Central memory CD8-positive, alpha-beta T cell (primary cell): ENCODE measurements at places on chromosomes 1 and 21.

GRCh38 chr1:159686599-159687299 is 27.6 kb downstream of the CRP start:
- no peak overlapping the region for H3K4me3 ChIP-seq
- no peak overlapping the region for H3K27ac ChIP-seq
- H3K4me1 ChIP-seq, result no peaks in the 10 kb centered on the region
- H3K36me3 ChIP-seq, result no peaks in the 10 kb centered on the region

- H3K36me3 ChIP-seq, result peaks cover 26% of the 10 kb centered on the region
- peak; percentile 21 for DNase-seq
- peaks cover 35% of the 10 kb centered on the region for H3K4me1 ChIP-seq
- H3K4me3 ChIP-seq, result peak overlapping the region; percentile 100
- H3K27ac ChIP-seq, result peak overlapping the region; percentile 100
Measured at GRCh38 chr1:204507317-204508105, 8.7 kb upstream of the MDM4 start.

- no peaks in the 10 kb centered on the region for H3K4me1 ChIP-seq
- no peak for DNase-seq
- no peaks in the 10 kb centered on the region for H3K27me3 ChIP-seq
- H3K36me3 ChIP-seq, result no peaks in the 10 kb centered on the region
Measured at GRCh38 chr1:173506437-173506836, 29.3 kb downstream of the PRDX6 start.

- H3K27me3 ChIP-seq, result no peaks in the 10 kb centered on the region
- H3K36me3 ChIP-seq, result no peaks in the 10 kb centered on the region
- H3K4me3 ChIP-seq, result no peak overlapping the region
- DNase-seq, result no peak
- H3K4me1 ChIP-seq, result no peaks in the 10 kb centered on the region
Measured at GRCh38 chr1:216076751-216077150, 346.5 kb downstream of the USH2A start.

GRCh38 chr1:9539829-9540550 is 725 bp downstream of the SLC25A33 start:
- H3K27ac ChIP-seq, result peak overlapping the region; percentile 62
- H3K4me1 ChIP-seq, result peaks cover 32% of the 10 kb centered on the region
- peaks cover 6% of the 10 kb centered on the region for H3K36me3 ChIP-seq
- DNase-seq, result peak; percentile 41
- H3K27me3 ChIP-seq, result no peaks in the 10 kb centered on the region
- peak overlapping the region; percentile 79 for H3K4me3 ChIP-seq

GRCh38 chr21:34630536-34631143 is 15.7 kb upstream of the RCAN1 start:
- peak; percentile 27 for DNase-seq
- H3K36me3 ChIP-seq, result no peaks in the 10 kb centered on the region
- H3K4me3 ChIP-seq, result no peak overlapping the region

DNA sequence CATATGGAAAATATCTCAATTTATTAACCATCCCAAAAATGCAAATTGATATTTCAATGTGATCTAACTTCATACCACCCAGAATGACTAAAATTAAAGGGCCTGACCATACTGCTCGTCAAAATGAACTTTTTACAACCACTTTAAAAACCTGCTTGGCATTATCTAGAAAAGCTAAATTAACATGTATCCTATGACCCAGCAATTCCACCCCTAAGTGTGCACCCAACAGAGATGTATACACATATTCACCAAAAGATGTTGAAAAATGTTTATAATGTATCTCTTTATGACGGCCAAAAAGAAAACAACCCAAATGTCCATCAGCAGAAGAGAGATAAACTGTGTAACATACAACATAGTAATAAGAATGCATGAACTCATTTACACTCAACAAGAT is 1.6 kb upstream of the BCAR3 start:
- H3K36me3 ChIP-seq, result no peaks in the 10 kb centered on the region
- no peak overlapping the region for H3K27ac ChIP-seq
- DNase-seq, result no peak
- H3K27me3 ChIP-seq, result peaks cover 52% of the 10 kb centered on the region
- peaks cover 11% of the 10 kb centered on the region for H3K4me1 ChIP-seq
- no peak overlapping the region for H3K4me3 ChIP-seq

DNA sequence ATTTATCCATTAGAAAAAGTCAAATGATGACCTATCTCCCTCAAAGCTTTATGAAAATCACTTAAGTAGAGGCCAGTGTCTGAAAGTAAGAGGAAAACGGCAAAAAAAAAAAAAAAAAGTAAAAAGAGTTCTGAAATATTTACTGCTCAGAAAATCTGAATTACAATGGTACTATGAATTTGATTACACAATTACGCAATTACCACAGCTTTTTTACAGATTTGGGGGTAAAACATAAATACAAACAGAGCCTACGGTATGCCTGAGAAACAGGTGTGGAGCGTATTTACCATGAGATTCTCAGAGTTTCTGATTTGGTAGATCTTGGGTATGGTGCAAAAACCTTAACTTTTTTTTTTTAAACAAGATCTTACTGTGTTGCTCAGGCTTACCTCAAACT is 15.9 kb upstream of the FBXO28 start:
- no peak overlapping the region for H3K4me3 ChIP-seq
- H3K36me3 ChIP-seq, result peaks cover 2% of the 10 kb centered on the region
- DNase-seq, result no peak

- H3K27ac ChIP-seq, result no peak overlapping the region
- H3K4me1 ChIP-seq, result peaks cover 46% of the 10 kb centered on the region
- H3K27me3 ChIP-seq, result no peaks in the 10 kb centered on the region
- no peak for DNase-seq
- H3K36me3 ChIP-seq, result peaks cover 60% of the 10 kb centered on the region
Measured at GRCh38 chr1:244843148-244843978, 7.9 kb downstream of the COX20 start.

GRCh38 chr1:174954671-174955669 is 44.8 kb upstream of the CACYBP start:
- DNase-seq, result no peak
- peaks cover 8% of the 10 kb centered on the region for H3K36me3 ChIP-seq
- no peak overlapping the region for H3K27ac ChIP-seq
- no peaks in the 10 kb centered on the region for H3K27me3 ChIP-seq

DNA sequence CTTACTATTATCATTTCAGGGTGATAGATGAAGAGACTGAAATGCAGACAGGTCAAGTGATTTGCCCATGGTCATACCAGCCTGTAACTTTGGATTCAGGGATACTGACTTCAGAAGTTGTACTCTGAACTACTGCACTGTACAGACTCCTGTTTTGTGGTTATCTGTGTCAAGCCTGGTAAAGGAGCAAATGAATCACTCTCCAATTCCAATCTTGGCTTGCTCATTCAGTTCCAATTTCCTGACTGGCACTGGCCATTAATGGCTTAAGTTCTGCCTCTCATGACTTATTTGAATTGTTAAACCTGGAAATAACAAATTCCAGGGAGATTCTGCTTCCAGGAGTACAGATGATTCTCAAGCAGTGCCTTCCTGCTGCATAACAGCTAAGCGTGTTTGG is 45.4 kb upstream of the PLD5 start:
- no peak overlapping the region for H3K4me3 ChIP-seq
- no peaks in the 10 kb centered on the region for H3K27me3 ChIP-seq
- H3K27ac ChIP-seq, result no peak overlapping the region
- no peaks in the 10 kb centered on the region for H3K36me3 ChIP-seq

DNA sequence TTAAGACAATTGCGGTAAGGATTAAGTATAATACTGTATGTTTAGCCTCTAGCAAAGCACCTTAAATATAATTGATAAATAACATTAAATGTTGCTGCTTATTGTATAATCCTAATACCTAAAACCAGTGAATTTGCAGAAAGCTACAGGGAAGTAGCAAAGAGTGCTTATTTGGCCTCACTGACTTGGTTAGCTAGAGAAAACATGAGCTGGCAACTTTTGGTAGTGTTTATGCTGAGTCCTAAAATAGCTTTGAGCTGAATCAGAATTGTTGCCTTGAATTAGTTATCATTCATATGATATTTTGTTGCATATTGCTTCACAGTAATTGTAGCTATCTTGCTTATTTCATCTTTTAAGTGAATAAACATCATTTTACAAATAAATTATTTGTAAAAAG is 3.5 kb downstream of the TRIM67 start:
- peaks cover 58% of the 10 kb centered on the region for H3K27me3 ChIP-seq
- no peak overlapping the region for H3K27ac ChIP-seq
- no peaks in the 10 kb centered on the region for H3K4me1 ChIP-seq
- no peak for DNase-seq
- no peak overlapping the region for H3K4me3 ChIP-seq
- H3K36me3 ChIP-seq, result no peaks in the 10 kb centered on the region

DNA sequence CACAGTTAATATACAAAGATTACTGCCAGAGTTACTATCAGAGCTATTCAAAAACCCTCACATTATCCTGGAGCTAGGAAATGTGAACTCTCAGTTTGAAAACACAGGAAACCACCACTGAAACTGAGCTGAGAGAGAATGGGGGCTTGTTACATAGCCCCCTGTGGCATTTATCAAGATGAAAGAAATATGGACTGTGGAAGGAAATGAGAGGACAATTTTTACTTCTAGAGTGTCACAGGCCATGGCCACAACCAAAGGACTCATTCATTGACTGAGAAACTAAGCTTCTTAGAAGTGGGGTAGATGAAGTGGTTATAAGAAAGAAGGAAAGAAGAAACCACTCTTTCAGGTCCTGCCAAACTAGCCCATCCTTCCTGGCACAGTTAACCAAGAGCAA is 25.3 kb downstream of the DSTYK start:
- H3K27ac ChIP-seq, result peak overlapping the region; percentile 20
- H3K36me3 ChIP-seq, result peaks cover 8% of the 10 kb centered on the region
- no peaks in the 10 kb centered on the region for H3K27me3 ChIP-seq
- DNase-seq, result no peak
- peaks cover 71% of the 10 kb centered on the region for H3K4me1 ChIP-seq

GRCh38 chr1:114428083-114428754 is 82.8 kb downstream of the TRIM33 start:
- H3K4me1 ChIP-seq, result no peaks in the 10 kb centered on the region
- H3K36me3 ChIP-seq, result peaks cover 43% of the 10 kb centered on the region
- no peak for DNase-seq
- H3K27me3 ChIP-seq, result no peaks in the 10 kb centered on the region
- H3K27ac ChIP-seq, result no peak overlapping the region

GRCh38 chr1:232211149-232211548 is 418.8 kb downstream of the SIPA1L2 start:
- no peak for DNase-seq
- H3K36me3 ChIP-seq, result no peaks in the 10 kb centered on the region
- H3K27ac ChIP-seq, result no peak overlapping the region
- peaks cover 23% of the 10 kb centered on the region for H3K27me3 ChIP-seq
- H3K4me3 ChIP-seq, result no peak overlapping the region

GRCh38 chr1:157831968-157832626 is 9.5 kb downstream of the CD5L start:
- no peaks in the 10 kb centered on the region for H3K27me3 ChIP-seq
- H3K36me3 ChIP-seq, result no peaks in the 10 kb centered on the region
- H3K4me1 ChIP-seq, result no peaks in the 10 kb centered on the region
- no peak overlapping the region for H3K4me3 ChIP-seq
- no peak overlapping the region for H3K27ac ChIP-seq

DNA sequence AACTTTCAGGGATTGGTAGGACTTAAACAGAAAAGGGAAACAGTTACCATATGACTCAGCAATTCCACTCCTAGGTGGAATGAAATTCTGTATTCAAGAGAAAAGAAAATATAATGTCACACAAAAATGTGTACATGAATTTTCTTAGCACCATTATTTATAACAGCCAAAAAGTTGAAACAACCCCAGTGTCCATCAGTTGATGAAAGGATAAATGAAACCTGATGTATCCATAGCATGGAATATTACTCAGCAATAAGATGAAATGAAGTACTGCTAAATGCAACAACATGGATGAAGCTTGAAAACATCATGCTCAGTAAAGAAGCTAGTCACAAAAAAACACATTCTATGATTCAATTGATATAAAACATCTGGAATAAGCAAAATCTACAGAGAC is 15.5 kb downstream of the EEIG2 start:
- H3K36me3 ChIP-seq, result peaks cover 6% of the 10 kb centered on the region
- H3K27ac ChIP-seq, result no peak overlapping the region
- DNase-seq, result no peak
- no peak overlapping the region for H3K4me3 ChIP-seq

DNA sequence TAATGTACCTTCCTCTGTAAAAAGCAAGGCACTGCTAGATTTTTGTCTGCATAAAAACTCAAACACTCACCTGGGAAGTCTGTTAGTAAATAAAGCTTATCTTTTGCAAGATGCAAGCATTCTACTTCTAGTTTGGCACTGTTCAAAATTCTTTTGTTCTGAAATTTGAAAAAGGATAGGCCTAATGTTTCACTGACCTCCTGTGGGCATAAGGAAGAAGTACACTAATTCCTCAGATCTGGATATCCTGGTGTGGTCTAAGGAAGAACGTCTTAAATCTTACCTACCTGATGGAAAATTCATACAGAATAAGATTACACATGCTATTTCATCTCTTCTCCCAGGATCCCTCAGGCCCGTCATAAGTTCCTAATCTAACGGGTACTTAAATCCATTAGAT is 93.5 kb upstream of the CAMK1G start:
- no peak for DNase-seq
- H3K27ac ChIP-seq, result no peak overlapping the region
- no peaks in the 10 kb centered on the region for H3K36me3 ChIP-seq
- H3K4me3 ChIP-seq, result no peak overlapping the region
- H3K4me1 ChIP-seq, result no peaks in the 10 kb centered on the region

- peaks cover 36% of the 10 kb centered on the region for H3K36me3 ChIP-seq
- DNase-seq, result peak; percentile 67
- H3K27me3 ChIP-seq, result no peaks in the 10 kb centered on the region
- H3K27ac ChIP-seq, result peak overlapping the region; percentile 89
- peaks cover 64% of the 10 kb centered on the region for H3K4me1 ChIP-seq
- H3K4me3 ChIP-seq, result peak overlapping the region; percentile 88
Measured at GRCh38 chr1:31939484-31940329, 1.5 kb upstream of the PTP4A2 start.

DNA sequence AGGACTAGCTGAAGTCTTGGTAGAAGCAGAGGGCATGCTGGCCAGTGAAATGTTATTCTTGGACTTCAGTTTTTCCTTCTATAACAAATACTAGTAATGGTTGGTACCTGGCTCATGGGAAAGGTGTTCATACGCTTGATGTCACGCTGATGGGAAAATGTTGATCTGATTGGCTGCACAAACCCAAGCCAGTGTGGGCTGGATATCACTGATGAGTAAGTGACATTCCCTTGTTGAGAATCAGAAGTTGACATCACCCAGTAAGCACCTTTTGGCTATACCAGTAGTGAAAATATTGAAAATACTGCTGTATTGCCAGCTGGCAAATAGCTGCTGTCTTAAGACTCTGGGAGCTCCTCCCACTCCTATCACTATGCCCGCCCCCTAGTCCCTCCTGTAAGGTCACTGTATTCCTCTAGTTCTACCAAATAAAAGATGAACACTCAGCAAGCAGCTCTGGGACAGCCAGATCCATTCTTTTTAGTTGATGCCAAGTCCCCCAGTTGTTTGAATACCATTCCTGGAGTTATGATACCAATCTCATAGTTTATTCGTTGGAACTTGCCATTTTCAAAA is 168.2 kb downstream of the GRIK1 start:
- DNase-seq, result no peak
- no peak overlapping the region for H3K4me3 ChIP-seq
- H3K4me1 ChIP-seq, result no peaks in the 10 kb centered on the region
- no peaks in the 10 kb centered on the region for H3K36me3 ChIP-seq

DNA sequence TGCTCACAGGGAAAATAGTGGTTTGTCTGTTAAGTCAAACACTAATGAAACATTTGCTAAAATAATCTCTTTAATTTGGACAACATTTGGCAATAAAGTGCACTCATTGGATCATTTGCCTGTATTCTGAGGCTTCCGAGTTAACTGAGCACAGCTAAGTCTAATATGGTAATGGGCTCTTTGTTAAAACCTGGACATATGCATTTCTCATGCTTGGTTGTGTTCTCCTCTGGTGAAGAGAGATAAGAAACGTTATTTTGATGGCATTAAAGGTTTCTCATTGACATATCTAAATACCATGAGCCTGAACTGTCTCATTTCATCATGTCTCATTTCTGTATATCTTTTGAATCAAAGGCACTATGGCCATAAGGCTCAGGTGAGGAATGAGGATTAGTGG is 13.4 kb upstream of the NRIP1 start:
- no peaks in the 10 kb centered on the region for H3K36me3 ChIP-seq
- peaks cover 55% of the 10 kb centered on the region for H3K27me3 ChIP-seq
- no peak overlapping the region for H3K27ac ChIP-seq
- no peaks in the 10 kb centered on the region for H3K4me1 ChIP-seq
